GM19239 (cell line): ENCODE measurements at places on chromosomes 5 and 9.

DNA sequence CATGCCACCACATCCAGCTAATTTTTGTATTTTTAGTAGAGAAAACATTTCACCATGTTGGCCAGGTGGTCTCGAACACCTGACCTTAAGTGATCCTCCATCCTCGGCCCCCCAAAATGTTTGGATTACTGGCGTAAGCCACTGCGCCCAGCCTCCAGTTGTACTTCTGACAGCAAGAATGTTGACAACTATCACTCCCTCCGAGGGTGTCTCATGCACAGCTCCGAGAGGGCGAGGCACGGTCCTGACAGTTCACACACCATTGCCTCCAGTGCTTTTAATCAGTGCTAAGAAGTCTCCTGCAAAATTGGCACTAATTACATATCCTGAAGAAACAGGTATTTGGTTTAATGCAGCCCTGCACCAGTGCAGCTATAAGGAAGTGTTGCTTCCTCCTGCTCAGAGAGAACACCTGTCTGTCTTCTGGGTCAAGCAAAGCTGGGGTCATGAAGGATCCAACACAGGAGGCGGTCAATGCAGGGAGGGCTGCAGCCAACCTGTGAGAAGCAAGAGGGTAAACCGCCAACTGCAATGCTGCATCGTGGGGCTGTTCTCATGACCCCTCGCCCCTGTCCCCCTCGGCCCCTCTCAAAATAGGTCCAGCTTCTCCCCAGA, 184.0 kb downstream of the MED10 start:
- DNase-seq, result no peak

GRCh38 chr9:37836386-37836785, 35.8 kb downstream of the DCAF10 start:
- no peak for DNase-seq

GRCh38 chr5:39451276-39451941, 26.6 kb upstream of the DAB2 start:
- no peak for DNase-seq

GRCh38 chr9:91694081-91694870, 255.8 kb downstream of the ROR2 start:
- DNase-seq, result no peak

DNA sequence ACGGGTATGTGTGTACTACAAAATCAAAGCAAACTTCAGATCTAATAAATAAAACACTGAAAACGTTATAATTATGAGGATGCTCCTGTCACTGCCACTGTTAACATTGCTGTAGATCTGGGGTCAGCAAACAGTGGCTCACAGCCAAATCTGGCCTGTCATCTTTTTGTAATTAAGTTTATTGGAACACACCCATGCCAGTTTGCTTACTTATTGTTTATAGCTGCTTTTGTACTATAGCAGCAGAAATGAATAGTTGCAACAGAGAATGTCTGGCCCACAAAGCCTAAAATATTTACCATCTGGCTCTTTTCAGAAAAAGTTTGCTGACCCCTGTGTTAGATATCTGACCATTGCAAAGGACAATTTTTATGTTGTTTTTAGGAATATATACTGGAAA, 32.1 kb downstream of the PRRC1 start:
- no peak for DNase-seq

DNA sequence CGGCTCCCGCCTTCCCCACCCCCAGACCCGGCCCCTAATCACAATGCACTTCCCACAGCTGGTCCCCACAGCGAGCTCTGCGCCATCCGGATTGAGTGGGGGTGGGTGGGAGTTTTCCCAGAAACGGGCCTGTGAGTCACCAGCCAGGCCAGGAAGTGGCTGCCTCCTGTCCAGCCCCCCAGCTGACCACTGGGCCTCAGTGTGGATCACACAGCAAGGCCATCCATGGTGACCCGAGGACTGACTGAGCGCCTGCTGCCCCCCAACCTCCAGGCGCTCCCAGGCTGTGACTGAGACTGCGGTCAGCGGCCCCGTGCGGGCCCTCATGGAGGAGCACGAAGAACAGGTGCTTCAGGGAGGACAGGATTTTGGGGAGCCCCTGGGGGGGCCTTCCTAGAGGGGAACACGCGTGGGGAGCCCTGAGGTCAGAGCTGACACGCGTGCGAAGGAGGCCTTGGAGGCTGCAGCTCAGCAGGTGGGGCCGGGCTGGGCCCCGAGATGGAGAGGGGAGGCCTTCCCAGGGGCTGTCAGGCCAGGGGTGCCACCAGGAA, 48.3 kb upstream of the EGFL7 start:
- no peak for DNase-seq

DNA sequence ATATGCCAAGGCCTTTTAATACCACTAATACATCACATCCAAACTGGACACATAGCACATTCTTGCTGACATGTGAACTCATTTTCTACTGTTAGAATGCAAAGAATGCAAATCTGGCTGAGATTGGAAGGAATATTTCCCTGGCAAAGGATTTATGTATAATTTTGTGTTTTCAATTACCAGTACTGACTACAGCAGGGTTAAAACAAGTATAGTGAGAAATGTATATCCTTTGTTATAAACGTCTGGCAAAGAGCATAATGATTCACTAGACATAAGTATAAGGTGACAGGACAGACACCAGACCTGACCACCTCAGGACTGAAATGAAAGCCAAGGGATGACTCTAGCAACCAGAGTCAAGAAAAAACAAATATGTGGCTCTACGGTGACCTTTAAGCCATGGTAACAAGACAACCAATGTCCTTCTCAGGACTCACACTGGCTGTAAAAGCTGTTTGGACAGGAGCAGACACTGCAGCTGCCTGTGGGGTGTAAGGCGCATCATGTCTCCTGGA, 95.0 kb downstream of the MRPS27 start:
- DNase-seq, result no peak

GRCh38 chr5:1670351-1670750, 129.3 kb downstream of the MRPL36 start:
- DNase-seq, result no peak
